ENCODE measurements at places on chromosomes 1 and 21.

DNA sequence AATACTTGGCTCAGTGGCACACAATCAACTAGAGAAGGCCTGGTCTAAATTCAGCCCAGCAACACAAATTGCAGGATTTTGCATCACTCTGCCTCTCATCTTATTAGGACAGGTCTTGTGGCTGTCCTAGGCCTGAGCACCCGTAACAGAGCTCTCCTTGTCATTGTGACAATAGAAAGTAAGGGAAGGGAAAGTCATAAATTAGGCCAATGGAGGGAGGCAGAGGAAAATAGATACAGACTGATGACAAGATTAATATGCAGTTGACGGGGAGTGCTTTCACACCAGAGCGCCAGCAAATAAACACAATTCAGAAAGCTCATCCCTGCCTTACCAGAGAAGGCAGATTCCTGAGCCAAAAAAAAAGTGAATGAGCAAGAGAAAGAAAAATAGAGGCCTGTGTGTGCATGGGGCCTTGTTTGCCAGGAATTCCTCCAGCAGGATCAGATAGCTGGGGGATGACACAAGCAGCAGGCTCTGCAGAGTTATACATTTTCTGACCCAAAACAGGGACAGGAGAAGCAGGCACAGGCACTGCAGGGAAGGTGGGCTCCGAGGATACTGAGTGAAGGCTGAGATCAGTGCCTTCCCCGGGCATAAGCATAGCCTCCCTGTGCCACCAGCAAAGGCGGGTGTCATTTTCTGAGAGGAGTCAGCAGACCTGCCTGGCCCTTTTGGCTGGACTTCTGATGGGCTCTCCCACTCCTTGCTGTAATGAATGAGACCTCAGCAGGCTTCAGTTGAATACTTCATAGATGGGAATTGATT lies 110.0 kb upstream of the SPAG17 start:
- no peak for DNase-seq

DNA sequence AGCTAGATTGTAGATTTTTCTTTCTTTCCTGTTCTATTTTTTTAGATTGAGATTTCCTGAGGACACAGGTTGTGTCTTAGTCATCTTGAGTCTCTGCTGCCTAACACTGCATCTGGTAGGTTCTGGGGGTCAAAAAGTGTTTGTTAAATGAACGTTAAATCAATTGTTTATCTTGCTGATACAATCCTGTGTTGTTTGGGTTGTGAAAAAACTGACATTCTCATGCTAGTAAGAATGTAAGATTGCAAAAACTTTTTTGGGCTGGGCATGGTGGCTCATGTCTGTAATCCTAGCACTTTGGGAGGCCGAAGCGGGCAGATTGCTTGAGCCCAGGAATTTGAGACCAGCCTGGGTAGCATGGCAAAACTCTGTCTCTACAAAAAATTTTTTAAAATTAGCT lies 3.4 kb downstream of the CTSK start:
- DNase-seq: no peak

DNA sequence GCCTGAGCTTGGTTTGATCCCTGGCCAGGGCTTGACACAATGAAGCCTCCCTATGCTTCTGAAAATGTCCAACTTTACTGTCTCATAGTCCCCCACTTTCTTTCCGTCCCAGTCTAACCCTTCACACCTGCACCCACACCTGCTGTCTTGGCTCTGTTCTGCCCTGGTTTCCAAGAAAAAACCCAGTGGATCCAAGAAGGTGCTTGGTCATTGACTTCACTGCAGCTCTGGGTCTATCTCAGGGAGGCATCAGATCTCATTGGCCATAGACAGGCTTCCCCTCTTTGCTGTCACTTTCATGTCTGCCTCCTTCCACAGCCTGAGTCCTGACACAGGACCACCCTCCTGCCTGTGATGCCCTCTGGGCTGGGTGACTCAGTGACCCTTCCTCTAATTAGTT lies 37.8 kb upstream of the ETV3 start:
- DNase-seq: no peak

GRCh38 chr1:23594927-23595353 lies 35.6 kb upstream of the ID3 start:
- DNase-seq: no peak

GRCh38 chr1:184160236-184160635 lies 108.7 kb downstream of the TSEN15 start:
- peak; percentile 80 for DNase-seq

DNA sequence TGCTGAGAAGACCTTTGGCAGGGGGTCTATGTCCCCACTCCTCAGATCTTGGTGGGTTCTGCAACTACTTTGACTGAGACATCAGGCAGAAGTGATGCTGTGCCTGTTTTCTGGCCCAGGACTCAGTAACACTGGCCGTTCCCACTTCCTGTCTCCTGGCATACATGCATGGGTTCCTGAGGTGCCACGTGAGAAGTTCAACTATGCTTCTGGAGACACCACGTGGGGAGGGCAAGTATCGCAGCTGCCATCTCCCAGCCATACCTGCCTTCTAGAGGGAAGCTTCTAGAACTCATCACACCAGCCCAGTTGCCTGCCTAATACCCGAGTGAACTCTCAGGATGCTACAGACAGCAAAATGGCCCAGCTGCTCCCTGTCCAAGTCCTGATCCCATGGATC lies 65.8 kb downstream of the TRABD2B start:
- no peak for DNase-seq

- DNase-seq: no peak
Observed at GRCh38 chr1:14106126-14106525, 406.1 kb downstream of the PRDM2 start.

- no peak for DNase-seq
Observed at GRCh38 chr1:212152308-212152693, 116.8 kb downstream of the DTL start.

DNA sequence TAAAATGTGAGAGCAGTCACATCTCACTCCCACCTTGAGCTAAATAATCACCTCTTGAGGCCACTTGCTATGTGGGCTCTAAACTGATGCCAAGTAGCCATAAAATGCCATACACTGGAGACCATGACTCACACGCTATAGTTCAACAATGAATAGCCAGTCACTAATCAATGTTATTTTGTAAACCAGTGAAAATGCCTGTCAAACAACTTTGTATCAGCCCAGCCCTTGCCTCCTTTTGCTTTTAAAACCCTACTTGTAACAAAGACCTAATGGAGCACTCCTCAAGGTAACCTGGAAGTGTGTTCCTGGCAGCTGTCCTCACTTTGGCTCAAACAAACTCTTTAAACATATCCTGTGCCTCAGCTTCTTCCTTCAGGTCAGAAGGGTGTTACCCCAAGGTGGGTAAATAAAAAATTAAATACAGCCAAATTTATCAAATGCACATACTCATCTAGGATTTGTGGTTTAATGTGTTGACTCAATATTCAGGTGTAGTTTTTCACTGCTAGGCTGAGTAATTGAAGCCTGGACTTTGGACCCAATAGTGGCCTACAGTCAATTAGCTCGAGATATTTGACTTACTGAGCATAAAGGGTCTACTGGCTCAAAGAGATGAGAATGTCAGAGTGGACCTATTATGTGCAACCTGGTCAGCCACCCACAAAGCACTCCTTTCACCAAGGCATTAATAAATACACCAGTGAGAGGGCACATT lies 154.3 kb downstream of the COQ8A start:
- no peak for DNase-seq

- DNase-seq: no peak
Observed at GRCh38 chr1:41354956-41355355, 6.3 kb upstream of the FOXO6 start.

- no peak for DNase-seq
Observed at GRCh38 chr1:152186556-152187285, 27.7 kb upstream of the RPTN start.

DNA sequence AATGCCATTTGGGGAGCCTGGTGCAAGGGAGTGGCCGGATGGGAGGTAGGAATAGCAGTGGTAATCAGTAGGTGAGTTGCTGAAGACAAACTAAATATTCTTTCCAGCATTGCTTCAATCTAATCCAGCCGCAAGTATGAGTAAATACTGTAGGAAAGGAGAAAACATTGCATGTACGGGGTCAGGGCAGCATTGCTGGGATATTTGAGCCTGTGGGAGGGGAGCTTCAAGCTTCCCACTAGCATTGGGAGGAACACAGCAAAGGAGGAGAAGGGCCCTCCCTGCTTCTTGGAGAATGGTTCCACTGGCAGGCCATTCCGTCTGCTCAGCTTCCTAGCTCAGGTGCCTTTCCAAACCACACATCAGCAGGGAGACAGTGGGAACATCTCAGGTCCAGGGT lies 15.2 kb downstream of the CAPN2 start:
- no peak for DNase-seq

- no peak for DNase-seq
Observed at GRCh38 chr1:246104927-246105326, 402.2 kb downstream of the SMYD3 start.

GRCh38 chr21:46062471-46063211 lies 35.3 kb upstream of the COL6A2 start:
- DNase-seq: no peak

DNA sequence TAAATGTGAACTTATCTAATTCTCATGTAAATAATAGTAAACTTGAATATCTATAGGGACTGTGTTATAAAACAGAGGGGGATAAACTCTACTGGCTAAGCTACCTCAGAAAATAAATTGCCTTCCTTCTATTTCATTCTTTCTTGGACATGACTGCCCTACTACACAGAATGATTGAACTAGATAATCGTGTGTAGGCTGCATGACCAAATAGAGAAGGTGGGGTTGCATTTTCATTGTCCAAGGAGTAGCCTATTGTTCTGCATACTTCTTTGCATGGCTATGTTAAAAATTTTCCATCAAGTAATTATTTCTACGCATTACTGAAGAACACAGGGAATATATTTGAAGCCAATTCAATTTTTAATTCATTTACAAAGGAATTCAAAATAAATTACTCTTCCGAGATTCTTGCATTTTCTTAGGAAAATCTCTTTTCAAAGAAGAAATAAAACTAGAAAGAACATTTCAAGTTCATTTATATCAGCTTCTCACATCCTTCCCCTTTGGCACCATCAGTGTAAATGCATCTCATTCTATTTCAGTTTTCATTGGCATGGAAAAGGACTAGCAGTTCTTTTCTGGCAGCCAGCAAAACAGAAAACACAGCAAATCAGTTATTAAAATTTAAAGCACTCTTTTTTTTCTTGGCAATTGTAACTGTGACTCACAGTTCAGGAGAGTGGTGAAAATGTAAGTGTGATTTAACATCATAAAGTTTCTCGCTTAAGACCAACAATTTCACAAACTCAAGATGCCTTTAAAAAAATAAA lies 714.7 kb downstream of the NCAM2 start:
- peak; percentile 47 for DNase-seq

DNA sequence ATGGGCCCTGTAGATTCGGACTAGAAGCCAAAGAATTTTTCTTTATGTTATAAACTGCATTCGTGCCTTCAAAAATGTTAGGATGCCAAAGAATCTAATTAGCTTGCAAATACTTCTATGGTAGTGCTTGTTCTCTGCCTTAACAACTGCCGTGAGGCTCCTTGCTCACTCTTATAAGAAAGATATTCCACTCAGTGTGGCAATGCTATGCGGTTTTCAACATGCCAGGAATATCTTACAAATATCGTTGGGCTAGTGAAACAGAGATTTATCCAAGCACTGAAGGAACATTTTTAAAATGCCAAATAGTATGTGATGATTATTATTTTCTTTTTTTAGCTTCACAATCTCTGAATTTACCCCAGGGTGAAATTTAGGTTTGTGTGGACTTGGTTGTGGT lies 198.2 kb downstream of the GREM2 start:
- no peak for DNase-seq

DNA sequence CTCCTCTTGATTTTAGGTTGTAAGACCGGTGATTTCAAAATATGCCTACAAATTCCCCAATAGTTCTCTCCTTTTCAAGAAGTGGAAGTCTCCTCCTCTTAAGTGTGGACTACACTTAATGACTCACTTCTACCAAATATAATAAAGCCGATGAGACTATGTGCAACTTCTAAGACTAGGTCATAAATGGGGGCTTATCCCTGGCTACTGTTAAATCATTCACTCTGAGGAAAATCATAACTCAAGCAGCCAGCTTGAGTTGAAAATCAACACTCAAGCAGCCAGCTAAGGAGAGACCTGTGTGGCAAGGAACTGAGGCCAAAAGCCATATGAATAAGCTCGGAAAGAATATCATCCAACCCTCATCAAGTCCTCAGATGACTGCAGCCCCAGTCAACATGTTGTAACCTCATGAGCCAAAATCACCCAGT lies 49.6 kb upstream of the PSMG1 start:
- no peak for DNase-seq

- DNase-seq: no peak
Observed at GRCh38 chr1:56578138-56578962, 1.0 kb downstream of the PLPP3 start.

DNA sequence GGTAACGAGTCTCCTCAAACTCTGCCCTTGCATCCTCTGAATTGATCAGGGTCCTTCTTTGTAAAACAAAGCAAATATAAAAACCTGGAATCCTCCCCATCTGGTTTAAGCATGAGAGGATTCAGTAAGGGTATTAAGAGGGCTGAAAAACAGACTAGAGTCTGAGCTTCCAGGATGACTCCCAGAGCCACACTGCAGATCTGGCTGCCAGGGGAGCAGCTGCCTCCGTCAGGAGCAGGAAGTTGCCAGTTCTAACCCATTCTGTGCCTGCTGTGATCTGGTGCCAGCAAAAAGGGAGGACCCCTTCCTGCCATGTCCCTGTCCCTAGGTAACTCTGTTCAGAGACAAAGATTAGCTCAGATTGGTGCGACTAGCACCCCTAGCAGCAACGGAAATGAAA lies 27.5 kb downstream of the SERTAD4 start:
- no peak for DNase-seq

- no peak for DNase-seq
Observed at GRCh38 chr1:228463559-228464455, 23.4 kb upstream of the RNF187 start.

- DNase-seq: no peak
Observed at GRCh38 chr1:65458730-65459396, 38.4 kb downstream of the LEPR start.

DNA sequence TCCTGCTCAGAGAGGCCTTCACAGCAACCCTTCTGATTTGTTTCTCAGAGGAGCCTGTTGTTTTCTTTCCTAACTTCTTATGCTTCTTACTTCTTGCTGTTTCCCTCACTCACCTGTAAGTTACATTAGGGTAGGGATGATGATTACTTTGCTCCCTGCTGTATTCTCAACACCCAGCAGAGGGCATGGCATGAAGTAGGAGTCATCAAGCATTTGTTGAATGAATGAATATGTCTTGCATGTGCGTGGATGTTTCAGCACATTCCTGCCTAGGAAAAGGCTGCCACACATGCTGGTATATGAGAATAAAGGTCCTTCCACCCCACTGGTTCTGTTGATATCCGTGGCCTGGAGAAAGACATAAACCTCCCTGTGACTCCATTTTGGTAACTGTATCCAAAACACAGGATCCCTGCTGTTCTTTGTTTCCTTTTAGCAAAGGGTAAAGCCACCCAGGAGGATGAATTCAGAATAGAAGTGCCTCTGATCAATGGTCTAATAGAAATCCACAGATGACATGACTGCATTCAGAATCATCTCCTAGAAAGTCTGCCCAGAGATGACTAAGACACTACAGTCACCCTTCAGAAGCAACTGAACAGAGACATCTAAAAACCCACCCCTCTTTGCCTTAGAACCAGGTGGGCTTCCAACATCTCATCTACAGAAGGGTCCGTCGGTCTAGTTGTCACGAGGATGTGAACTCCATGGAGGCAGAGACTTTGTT lies 168.8 kb downstream of the ZSCAN20 start:
- DNase-seq: no peak

Data from non-pigmented ciliary epithelial cell (primary cell).